ENCODE measurements at places on chromosomes 13 and 19.

GRCh38 chr19:10812902-10813404, 23.1 kb downstream of the TMED1 start:
- DNase-seq: no peak

DNA sequence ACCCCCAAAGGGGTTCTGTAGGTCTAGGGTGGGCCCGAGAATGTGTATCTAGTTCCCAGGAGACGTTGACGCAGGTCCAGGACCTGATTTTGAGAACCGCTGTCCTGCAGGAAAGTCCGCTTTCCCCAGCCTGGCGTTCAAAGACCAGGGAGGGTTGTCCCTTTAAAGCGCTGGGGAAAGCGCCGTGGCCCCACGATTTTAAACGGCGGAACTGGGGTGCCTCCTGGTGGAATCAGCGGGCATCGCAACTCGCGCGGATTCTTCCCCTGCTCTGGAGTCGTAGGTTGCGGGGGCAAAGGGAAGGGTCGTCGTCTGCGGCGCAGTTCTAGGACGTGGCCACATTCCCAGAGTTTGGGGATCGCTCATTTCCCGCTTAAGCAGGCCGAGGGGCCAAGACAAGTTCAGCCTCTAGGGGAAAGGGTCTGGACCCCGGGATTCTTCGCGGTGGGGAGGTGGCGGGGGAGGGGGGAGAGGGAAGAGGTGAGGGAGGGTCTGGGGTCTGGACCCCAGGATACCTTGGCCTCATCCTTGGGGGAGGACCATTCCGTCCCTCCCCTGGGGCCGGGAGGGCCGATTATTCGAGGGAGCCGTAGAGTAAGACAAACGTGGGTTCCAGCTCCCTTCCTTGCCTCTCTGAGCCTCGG, 7.7 kb downstream of the PNMA8B start:
- DNase-seq: peak; percentile 80

DNA sequence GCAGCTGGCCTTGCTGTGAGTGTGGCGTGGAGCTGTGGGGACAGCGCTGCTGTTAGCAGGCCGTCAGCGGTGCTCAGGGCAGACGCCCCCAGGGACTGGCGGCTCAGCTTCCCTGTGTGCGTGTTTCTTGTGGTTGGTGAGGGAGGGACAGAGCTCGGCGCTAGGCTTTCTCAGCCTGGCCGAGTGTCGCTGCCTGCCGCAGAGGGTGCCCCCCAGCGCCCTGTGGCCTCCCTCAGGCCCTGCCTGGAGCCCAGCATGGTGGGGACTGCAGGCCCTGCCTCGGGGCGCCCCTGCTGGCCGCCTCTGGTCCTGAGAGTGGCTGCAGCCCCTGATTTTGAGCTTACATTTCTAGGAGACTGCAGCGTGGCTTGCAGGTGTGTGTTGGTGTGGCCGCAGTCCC, 35.5 kb downstream of the DOT1L start:
- no peak for DNase-seq

DNA sequence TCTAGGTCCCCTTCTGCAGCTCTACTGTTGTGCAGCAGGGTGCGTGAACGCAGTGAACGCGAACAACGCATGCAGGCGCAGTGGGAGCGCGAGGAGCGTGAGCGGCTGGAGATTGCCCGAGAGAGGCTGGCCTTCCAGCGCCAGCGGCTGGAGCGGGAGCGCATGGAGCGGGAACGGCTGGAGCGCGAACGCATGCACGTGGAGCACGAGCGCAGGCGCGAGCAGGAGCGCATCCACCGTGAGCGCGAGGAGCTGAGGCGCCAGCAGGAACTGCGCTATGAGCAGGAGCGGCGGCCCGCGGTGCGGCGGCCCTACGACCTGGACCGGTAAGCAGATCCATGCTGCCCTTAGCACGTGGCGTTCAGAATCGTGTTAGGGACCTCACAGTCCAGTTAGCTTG, 18.8 kb downstream of the MICOS13 start:
- no peak for DNase-seq

Measured in OCI-LY7 (cell line).